Naive thymus-derived CD4-positive, alpha-beta T cell (primary cell): ENCODE measurements at places on chromosomes 11 and 22. TPM values are rescaled to one million over a fixed set of nuclear protein-coding genes. Genes with fewer than 3 reads are reported as not detected.

GRCh38 chr11:110759972-110760381 is 47.7 kb upstream of the ARHGAP20 start:
- no peaks in the 10 kb centered on the region for H3K36me3 ChIP-seq
- no peaks in the 10 kb centered on the region for H3K27me3 ChIP-seq
- H3K27ac ChIP-seq: no peak overlapping the region
- DNase-seq: no peak
- no peak overlapping the region for H3K4me3 ChIP-seq
- H3K4me1 ChIP-seq: no peaks in the 10 kb centered on the region

GRCh38 chr11:12090761-12091258 is 19.6 kb upstream of the MICAL2 start:
- no peak overlapping the region for H3K27ac ChIP-seq
- H3K36me3 ChIP-seq: no peaks in the 10 kb centered on the region
- H3K27me3 ChIP-seq: no peaks in the 10 kb centered on the region

DNA sequence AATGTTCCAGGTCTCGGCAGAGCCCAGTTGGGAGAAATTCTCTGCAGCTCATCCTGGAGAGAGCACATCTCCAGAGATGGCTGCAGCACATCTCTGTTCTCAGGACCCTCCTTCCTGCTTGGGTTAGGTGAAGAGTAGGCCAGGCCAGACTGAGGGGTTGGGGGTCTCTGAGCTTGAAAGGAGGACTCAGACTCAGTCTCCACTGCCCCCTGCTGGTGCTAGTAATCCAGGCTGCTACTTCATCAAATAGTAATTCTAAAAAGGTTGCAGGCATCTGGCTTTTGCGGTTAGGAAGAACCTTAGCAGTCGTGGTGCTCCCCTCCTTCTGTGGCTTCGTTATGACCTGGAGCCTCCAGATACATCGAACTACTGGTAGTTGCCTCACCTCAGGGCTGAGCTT is 9.7 kb downstream of the TUB start:
- no peaks in the 10 kb centered on the region for H3K36me3 ChIP-seq
- no peaks in the 10 kb centered on the region for H3K27me3 ChIP-seq
- no peak overlapping the region for H3K27ac ChIP-seq
- no peaks in the 10 kb centered on the region for H3K4me1 ChIP-seq

- H3K36me3 ChIP-seq: no peaks in the 10 kb centered on the region
- H3K4me3 ChIP-seq: no peak overlapping the region
- no peaks in the 10 kb centered on the region for H3K27me3 ChIP-seq
- no peak for DNase-seq
- no peak overlapping the region for H3K27ac ChIP-seq
- no peaks in the 10 kb centered on the region for H3K4me1 ChIP-seq
Measured at GRCh38 chr11:62905296-62905695, 15.9 kb downstream of the CHRM1 start.

The PDE3B gene
- 253 TPM for total RNA-seq
